ENCODE measurements at places on chromosomes 16 and 17.

DNA sequence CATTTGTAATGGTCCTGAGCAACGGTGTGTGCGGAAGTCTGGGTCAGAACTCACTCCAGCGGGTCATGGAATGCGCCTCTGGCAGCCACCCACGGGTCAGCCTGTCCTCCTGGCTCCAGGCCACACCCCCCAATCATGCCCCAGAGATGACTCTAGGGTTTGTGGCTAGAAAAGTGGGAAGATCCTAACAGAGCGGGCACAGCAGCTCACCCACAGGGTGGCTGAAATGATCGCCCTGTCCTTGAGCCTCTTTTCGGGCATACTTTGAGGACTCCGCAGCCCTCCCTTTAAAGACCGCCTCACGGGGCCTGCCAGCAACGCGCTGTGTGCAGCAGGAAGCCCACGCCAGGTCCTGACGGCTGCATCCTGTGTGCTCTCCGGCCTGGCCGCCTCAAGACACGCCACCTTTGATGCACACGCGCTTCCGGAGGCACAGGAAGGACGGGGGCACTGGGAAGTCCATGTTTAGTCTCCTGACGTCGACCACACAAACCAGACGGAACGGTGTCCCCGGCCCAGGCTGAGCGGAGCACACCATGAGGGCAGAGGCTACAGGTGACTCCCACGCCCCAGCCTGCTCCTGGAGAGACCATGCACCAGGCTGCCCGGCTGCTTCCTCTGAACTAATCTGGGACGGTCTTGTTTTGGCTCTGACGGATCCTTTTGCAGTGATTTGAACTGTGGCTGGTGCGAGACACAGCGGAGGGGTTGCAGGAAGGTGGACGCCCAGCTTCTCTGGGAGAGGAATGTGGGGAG lies 92.9 kb downstream of the TBC1D16 start:
- peak; percentile 55 for DNase-seq

- DNase-seq, result no peak
These were observed 145.6 kb upstream of the TBX2 start for GRCh38 chr17:61253937-61254574.

- DNase-seq, result no peak
These were observed 66.5 kb downstream of the MGAT5B start for GRCh38 chr17:76934561-76935320.

DNA sequence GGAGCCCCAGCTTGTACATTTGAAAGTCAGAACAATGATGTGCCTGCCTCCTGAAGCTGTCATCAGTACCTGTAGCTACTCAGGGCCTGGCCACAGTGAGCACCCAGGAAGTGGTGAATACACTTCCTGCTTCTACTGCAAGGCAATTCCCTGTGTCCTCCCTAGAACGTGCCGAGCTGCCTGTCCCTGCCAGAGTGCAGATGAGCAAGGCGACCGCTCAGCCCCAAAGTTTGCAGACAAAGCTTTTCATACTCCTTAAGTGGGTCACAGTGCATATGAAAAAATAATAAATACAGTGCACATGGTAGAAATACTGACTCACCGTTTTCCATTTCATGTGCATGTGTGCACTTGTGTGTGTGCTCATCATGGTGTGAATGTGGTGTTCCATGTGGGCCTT lies 77.3 kb downstream of the MPRIP start:
- peak; percentile 75 for DNase-seq

DNA sequence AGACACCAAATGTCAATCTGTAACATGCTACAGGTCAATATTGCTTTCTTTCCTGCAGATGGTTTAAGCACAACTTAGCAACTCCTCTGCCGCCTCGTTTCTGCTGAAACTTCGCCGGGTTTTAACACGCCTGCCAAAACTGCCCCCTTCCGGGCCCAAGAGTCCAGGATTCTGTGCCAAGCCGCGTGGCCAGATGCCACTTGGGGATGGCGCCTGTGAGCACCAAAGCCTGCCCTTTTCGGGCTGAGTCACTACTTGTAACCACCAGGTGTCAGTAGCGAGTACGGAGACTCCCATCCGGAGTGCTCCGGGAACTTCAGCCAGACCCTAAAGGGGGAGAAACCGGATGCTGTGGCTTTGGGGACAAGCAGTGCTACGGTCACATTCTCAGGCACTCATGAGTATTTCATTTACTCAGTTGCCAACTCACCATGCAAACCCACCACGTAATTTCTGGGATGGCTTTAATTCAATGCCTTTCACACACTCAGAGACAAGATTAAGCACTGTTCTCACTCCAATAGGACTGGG lies 7.8 kb downstream of the PMP22 start:
- DNase-seq, result peak; percentile 84

- no peak for DNase-seq
These were observed 61.7 kb upstream of the XYLT1 start for GRCh38 chr16:17532338-17532995.

DNA sequence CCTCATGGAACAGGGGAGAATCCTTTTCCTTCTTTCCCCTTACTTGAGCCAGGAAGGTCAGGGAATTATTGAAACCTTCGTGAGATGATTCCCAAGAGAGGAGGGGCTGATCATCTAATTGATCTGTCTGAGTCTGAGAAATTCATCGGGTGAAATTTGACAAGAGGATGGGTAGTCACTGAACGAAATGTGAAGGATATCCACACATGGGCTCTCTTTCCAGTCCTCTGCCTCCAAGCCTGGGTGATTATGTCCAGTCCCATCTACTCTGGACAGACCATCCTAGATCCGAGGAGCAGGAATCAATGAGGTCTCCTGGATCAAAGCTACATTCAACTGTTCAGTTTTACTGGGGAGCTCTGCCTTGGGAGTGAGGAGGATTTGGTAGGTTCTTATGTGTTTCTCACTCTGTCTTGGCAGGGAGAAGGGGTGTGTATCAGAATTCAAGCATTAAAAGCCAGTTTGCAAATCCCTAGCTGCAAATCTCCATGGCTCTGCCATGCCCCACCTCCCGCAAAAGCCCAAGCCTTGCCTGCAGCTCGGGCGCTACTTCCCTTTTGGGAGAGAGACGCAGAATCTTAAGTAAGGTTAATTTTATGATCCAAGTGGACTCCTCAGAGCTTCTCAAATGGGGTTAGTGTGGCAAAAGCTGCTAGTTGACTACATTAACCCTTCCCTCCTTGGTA lies 47.1 kb upstream of the TEKT3 start:
- no peak for DNase-seq

DNA sequence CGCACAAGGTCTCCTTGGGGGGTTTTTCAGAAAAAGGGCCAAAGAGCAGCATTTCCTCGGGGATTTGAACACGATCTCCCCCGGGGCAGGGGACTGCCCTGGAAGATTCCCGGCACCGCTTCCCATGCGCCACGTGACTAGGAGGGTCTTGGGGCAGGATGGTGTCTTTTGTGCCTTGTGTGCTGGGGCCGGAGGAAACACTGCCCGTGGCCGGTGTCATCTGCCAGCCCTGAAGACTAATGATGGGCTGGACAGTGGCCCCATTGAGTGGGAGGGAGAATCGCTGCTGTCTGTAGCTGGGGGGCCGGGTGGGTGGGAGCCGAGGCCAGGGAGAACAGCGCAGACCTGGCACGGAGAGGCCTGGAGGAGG lies 315.1 kb downstream of the SEC14L1 start:
- no peak for DNase-seq

GRCh38 chr17:70447588-70447987 lies 278.3 kb downstream of the KCNJ2 start:
- DNase-seq, result no peak

DNA sequence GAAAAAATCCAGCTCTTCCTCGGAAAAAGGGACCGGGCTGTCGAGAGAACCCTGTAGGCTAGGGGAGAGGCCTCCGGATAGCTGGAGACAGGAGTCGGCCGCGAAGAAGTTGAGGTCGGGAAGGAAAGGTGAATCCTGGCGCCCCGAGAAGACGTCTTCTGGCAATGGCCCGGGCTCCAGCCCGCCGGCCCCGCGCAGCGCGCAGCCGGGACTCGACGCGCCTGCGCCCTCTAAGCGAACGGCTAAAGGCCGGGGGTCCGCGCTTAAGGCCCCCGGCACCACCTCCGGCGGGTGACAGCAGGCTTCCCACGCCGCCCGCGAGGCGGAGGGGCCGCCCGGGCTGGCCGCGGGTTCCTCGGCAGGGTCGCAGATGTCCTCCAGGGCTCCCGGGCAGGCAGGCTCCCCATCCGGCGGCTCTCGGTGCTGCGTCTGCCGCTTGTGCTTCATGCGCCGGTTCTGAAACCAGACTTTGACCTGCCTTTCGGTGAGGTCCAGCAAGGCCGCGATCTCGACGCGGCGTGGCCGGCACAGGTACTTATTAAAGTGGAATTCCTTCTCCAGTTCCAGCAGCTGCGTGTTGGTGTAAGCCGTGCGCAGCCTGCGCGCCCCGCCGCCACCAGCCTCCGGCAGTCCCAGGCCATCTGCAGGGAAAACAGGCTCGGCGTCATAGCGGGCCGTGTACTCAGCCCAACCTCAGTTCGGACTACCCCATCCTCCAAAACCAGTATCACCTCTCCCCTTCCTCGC lies 1.6 kb downstream of the HOXB2 start:
- DNase-seq, result no peak

- no peak for DNase-seq
These were observed 189.2 kb downstream of the STX8 start for GRCh38 chr17:9386401-9386800.

GRCh38 chr17:14125518-14126137 lies 56.3 kb downstream of the COX10 start:
- DNase-seq, result no peak

DNA sequence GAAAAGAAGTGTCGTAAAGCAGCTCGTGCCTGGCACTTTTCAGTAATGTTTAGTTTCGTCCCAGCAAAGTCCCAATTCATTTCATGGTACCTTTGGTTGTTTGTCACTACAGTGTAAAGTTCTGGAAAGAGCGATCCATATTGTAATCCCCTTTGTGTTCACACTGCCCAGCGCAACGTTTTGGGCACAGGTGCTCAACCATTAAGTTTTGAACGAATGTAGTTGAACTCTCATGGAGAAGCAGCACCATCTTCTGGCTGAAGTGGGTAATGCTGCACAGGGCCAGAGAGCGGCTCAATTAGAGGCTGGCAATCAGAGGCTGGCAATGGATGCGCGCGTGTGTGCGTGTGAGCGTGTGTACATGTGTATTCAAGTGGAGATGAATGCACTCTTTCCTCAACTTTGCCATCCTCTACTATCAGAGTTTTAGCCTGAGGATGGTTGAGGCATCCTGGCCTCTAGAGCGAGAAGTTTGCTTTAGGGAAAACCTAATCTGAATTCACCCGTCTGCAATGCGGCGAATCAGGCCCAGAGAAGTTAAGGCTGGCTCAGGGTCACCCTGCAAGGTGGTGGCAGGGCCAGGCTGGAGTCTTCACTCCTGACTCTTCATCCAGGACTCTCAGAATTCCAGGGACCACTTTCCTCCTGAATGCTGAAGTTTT lies 29.9 kb downstream of the DYNLL2 start:
- peak; percentile 66 for DNase-seq

- DNase-seq, result no peak
These were observed 58.5 kb downstream of the KNOP1 start for GRCh38 chr16:19659554-19659953.

GRCh38 chr16:2373176-2373575 lies 32.6 kb upstream of the ABCA3 start:
- no peak for DNase-seq

GRCh38 chr17:63837962-63838600 lies 4.4 kb downstream of the SMARCD2 start:
- no peak for DNase-seq

DNA sequence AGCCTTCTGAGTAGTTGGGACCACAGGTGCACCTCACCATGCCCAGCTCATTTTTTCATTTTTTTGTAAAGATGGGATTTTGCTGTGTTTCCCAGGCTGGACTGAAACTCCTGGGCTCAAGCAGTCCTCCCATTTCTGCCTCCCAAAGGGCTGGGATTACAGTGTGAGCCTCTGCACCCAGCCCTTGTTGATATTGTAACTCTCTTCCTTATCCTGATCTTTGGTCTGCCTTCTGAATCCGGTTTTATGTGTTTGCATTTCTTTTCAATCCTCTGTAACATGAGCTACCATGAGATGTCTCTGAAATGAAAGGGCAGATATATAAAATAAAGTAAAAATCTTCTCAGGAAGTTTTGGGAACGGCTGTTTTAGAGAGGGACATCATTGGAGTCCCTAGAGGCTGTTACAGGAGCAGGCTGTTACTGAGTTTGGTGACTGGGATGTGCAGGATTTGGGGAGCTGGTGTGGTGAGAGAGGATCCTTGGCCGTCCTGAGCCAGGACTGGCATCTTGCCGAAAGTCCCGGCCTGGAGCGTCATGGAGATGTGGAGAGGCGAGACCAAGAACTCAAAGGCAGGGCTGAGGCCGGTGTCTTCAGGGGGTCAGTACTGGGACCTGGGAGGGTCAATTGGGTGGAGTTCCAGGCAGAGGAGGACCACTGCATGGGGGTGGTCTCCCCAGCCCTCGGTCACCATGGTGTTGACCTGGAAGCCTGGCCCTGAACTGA lies 39.4 kb downstream of the ATP2C2 start:
- DNase-seq, result no peak

- DNase-seq, result no peak
These were observed 553 bp upstream of the CDC6 start for GRCh38 chr17:40287159-40287493.

DNA sequence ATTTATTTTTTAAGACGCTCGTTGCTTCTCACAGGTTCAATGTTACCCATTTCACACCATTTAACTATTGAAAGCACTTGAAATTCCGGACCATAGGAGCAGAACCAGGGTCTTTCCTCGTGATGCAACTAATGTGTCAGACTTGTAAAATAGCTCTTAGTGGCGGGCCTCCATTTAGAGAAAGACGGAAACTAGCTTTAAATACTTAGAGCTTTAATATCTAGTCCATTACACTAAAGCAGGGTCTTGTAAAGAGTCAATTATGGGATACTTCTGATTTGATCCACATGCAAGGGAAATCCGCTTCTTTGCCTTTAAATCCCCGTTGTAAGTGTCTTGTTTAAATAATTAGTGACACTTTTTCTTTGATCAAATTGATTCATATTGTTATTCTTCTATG lies 56.6 kb downstream of the NACA2 start:
- no peak for DNase-seq

DNA sequence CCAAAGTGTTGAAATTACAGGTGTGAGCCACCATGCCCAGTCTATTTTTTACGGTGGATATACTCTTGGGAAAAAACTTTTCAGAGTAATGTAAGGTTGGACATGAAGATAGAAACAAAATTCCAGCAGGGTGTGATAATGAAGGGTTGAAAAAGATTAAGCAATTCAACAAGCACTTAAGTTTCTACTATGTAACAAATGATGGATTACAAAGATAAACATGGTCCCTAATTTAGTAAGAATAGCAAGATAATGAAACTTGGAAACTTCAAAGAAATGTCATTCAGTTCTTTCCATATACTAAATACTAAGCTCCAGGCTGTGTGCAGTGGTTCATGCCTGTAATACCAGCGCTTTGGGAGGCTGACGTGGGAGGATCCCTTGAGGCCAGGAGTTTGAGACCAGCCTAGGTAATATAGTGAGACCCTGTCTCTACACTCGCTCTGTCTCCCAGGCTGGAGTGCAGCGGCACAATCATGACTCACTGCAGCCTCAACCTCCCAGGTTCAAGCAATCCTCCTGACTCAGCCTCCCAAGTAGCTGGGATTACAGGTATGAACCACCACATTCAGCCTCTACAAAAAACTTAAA lies 31.0 kb downstream of the PSMD12 start:
- DNase-seq, result no peak

DNA sequence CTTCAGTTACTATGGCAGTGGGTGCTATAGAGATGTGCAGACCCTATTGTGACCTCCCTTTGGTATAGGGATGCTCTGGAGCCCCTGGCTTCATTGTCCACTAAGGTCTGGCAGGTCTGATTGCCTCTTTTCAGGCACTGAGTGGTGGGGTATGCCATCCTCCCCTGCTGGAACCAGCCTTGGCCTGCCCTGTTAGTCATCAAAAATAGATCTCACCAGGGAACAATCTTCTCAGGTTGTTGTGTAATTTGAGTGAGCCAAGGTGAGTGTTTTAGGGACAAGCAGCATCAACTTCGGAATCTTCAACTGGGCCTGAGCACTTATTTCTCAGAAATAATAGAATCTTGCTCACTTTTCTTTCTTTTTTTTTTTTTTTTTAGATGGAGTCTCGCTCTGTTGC lies 19.6 kb downstream of the HMOX2 start:
- DNase-seq, result no peak

All from fibroblast of mammary gland (primary cell).